CD4-positive, CD25-positive, alpha-beta regulatory T cell (primary cell): ENCODE measurements at places on chromosomes 6 and 20. TPM values are rescaled to one million over a fixed set of nuclear protein-coding genes. Genes with fewer than 3 reads are reported as not detected.

- peak overlapping the region; percentile 81 for H3K4me3 ChIP-seq
- no peak overlapping the region for H3K27ac ChIP-seq
- no peaks in the 10 kb centered on the region for H3K27me3 ChIP-seq
- no peak for DNase-seq
- peaks cover 2% of the 10 kb centered on the region for H3K36me3 ChIP-seq
Observed at GRCh38 chr6:5337573-5337972, 76.3 kb downstream of the FARS2 start.

DNA sequence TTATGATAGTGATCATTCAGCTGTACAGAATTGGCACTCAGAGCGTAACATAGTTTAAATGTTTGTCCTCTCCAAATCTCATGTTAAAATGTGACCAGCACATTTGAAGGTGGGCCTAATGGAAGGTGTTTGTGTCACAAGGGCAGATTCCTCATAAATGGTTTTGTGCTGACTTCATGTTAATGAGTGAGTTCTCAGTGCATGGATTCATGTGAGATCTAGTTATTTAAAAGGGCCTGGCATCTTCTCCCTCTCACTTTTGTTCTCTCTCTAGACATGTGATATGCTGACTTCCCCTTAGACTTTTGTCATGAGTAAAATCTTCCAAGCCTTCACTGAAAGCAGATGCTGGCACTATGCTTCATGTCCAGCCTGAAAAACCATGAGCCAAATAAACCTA lies 452.4 kb upstream of the PTCHD4 start:
- no peak overlapping the region for H3K27ac ChIP-seq
- no peak for DNase-seq
- H3K27me3 ChIP-seq = no peaks in the 10 kb centered on the region
- H3K36me3 ChIP-seq = no peaks in the 10 kb centered on the region
- no peaks in the 10 kb centered on the region for H3K4me1 ChIP-seq

MEI4 gene
- total RNA-seq = not detected

- H3K36me3 ChIP-seq = no peaks in the 10 kb centered on the region
- no peaks in the 10 kb centered on the region for H3K4me1 ChIP-seq
- H3K4me3 ChIP-seq = no peak overlapping the region
- no peak overlapping the region for H3K27ac ChIP-seq
- H3K27me3 ChIP-seq = no peaks in the 10 kb centered on the region
- no peak for DNase-seq
Observed at GRCh38 chr6:156449128-156449527, 328.1 kb upstream of the ARID1B start.

GRCh38 chr6:138868181-138868580 lies 72.3 kb downstream of the ECT2L start:
- no peak for DNase-seq
- H3K36me3 ChIP-seq = no peaks in the 10 kb centered on the region
- H3K4me3 ChIP-seq = no peak overlapping the region
- no peak overlapping the region for H3K27ac ChIP-seq
- no peaks in the 10 kb centered on the region for H3K27me3 ChIP-seq
- H3K4me1 ChIP-seq = no peaks in the 10 kb centered on the region

DNA sequence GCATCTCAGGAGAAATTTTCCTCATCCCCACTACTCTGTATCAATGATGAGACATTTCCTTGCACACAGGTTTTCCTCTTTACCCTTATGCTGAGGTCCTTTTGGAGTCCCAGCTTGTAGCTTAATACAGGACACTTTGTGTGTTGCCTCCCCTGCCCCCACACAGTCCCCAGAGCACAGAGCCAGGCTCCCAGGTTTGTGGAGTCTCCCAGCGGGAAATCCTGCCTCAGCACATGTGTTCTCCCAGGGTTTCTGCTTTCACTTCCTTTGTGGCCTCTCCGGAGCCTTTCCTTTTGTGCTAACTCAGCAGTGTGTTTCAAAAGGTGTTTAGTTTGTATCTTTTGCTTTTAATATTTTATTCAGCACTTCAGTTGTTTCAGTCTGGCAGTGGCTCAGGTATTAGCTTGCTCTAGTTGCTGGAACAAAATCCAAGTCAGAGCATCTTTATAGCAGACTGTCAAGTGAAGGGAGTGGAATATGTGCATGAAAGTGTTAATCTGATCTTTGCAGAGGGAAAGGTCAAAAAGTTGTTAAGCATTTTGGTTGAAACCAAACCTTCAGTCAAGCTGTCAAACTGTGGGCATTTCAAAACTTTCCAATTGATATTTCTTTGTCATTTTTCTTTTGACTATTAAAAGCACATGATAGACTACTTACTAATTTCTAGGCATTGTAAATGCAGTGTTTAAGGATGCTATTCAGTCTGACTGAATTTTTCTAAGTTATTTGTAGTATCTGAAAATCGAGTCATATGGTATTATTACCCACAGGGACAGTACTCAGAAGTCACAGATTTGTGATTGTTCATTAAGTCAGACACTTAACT lies 8.6 kb downstream of the SNX9 start:
- no peaks in the 10 kb centered on the region for H3K36me3 ChIP-seq
- peak overlapping the region; percentile 44 for H3K27ac ChIP-seq
- peaks cover 50% of the 10 kb centered on the region for H3K4me1 ChIP-seq
- no peak for DNase-seq
- peak overlapping the region; percentile 46 for H3K4me3 ChIP-seq

GRCh38 chr6:38720295-38720694 lies 5.2 kb downstream of the DNAH8 start:
- no peak for DNase-seq
- no peak overlapping the region for H3K27ac ChIP-seq
- H3K4me1 ChIP-seq = peaks cover 3% of the 10 kb centered on the region
- H3K4me3 ChIP-seq = no peak overlapping the region

DNA sequence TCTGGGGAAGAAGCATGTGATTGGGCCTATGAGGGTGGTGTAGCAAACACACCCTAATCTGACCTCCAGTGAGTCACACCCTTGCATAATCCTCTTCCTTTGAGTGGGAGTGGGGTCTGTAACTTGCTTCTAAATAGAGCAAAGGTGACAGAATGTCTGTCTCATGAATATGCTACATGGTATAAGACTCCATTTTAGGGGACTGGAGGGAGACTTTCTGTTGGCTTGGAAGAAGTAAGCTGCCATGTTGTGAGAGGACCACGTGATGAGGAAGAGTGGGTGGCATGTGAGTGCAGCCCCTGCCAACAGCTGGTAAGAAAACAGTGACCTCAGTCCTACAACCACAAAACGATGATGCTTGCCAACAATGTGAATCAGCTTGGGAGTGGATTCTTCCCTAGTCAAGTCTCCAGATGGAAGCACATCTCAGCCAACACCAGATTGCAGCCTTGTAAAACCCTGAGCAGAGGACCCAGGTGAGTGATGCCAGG lies 3.7 kb downstream of the AK9 start:
- no peak overlapping the region for H3K27ac ChIP-seq
- no peak for DNase-seq
- H3K4me3 ChIP-seq = no peak overlapping the region
- H3K4me1 ChIP-seq = peaks cover 17% of the 10 kb centered on the region
- no peaks in the 10 kb centered on the region for H3K27me3 ChIP-seq

GPR63 gene
- 0.10 TPM for total RNA-seq

DNA sequence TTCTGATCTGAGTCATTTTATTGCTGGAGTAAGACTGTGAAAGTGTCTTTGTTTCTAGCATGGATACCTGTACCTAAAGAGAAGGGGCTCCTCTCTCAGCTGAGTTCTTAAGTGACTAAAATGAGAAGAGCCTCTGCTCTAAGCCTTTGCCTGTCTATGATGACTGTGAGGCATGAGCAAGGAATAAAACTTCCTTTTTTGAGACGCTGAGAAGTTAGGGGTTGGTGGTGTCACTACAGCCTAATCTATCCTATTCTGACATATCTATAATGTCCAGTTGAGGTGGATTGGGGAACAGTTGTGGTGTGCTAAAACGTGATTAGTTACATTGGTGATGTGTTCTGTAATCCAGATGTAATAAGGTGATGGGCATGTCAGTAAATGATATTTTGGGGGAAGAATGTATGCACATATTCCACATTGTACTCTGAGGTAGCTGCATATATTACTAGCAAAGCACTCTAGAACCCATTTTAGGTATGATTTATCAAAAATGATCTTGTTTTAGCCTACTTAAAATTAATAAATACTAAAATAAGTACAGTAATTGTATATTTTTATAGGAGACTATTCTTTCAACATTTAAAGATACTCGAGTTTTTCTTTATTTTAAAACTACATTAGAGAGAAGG lies 18.1 kb downstream of the ADGRB3 start:
- DNase-seq = no peak
- no peaks in the 10 kb centered on the region for H3K36me3 ChIP-seq
- H3K27ac ChIP-seq = no peak overlapping the region
- H3K4me3 ChIP-seq = no peak overlapping the region
- no peaks in the 10 kb centered on the region for H3K27me3 ChIP-seq
- H3K4me1 ChIP-seq = no peaks in the 10 kb centered on the region

DNA sequence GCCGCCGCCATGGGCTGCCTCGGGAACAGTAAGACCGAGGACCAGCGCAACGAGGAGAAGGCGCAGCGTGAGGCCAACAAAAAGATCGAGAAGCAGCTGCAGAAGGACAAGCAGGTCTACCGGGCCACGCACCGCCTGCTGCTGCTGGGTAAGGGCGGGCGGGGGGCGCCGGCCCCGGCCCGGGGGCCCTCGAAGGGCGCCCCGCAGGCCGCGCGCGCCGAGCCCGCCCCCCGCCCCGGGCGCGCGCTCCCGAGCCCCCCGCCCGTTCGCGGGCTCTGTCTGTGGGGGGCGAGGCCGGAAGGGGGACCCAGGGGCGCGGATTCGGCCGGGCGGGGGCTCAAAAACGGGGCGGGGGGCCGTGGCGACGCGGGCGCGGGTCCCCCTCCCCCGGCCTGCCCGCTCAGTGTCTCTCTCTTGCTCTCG lies 39.2 kb downstream of the GNAS start:
- peak; percentile 49 for DNase-seq
- peak overlapping the region; percentile 13 for H3K4me3 ChIP-seq
- peaks cover 44% of the 10 kb centered on the region for H3K4me1 ChIP-seq
- no peaks in the 10 kb centered on the region for H3K27me3 ChIP-seq

GRCh38 chr6:19866985-19867627 lies 29.9 kb downstream of the ID4 start:
- H3K27me3 ChIP-seq = no peaks in the 10 kb centered on the region
- no peak overlapping the region for H3K27ac ChIP-seq
- H3K4me3 ChIP-seq = no peak overlapping the region
- no peaks in the 10 kb centered on the region for H3K4me1 ChIP-seq

GRCh38 chr20:23150304-23151007 lies 64.3 kb upstream of the CD93 start:
- H3K27me3 ChIP-seq = no peaks in the 10 kb centered on the region
- H3K4me1 ChIP-seq = no peaks in the 10 kb centered on the region
- H3K36me3 ChIP-seq = no peaks in the 10 kb centered on the region
- H3K4me3 ChIP-seq = no peak overlapping the region
- no peak for DNase-seq
- H3K27ac ChIP-seq = no peak overlapping the region

- H3K4me1 ChIP-seq = peaks cover 38% of the 10 kb centered on the region
- H3K4me3 ChIP-seq = no peak overlapping the region
- no peaks in the 10 kb centered on the region for H3K27me3 ChIP-seq
Observed at GRCh38 chr20:43937591-43937990, 22.9 kb downstream of the TOX2 start.

DNA sequence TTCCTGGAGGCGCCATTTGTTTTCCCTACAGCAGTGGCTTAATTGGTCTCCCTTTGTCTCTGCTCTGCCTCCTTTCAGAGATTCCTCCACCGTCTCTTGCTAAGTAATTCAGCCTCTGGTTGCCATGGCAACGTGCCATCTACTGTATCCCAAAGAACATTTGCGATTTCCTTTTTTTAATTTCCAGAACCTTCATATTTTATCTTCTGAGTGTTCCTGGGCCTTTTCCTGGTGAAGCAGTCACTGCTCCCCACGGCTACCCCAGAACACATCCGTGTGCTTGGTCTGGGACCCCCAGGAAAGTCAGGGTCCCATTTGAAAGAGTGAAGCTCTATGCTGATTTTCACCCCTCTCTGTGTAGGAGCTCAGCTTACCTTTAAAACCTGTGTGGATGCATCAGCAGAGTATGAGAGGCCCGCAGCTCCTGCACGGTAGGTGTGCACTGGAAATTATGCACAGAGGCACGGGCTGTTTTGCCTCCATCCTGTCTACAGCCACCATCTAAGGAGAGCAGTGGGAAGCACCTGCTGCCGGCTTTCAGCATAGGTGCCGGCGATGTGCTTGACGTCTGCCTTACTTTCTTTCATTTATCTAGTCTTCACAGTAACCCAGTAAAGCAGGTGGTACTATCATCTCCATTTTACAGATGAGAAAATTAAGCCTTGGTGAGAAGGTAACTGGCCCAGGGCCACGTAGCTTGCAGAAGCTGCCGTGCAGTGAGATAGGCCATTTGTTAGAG lies 122.8 kb downstream of the SYCP2 start:
- H3K27me3 ChIP-seq = no peaks in the 10 kb centered on the region
- H3K4me3 ChIP-seq = no peak overlapping the region
- no peaks in the 10 kb centered on the region for H3K36me3 ChIP-seq
- H3K4me1 ChIP-seq = no peaks in the 10 kb centered on the region

- H3K27ac ChIP-seq = no peak overlapping the region
- DNase-seq = no peak
- no peaks in the 10 kb centered on the region for H3K36me3 ChIP-seq
Observed at GRCh38 chr6:121694389-121694788, 258.9 kb downstream of the GJA1 start.

- no peak for DNase-seq
- peaks cover 12% of the 10 kb centered on the region for H3K27me3 ChIP-seq
- peak within 1 kb of the TSS; percentile 48 for H3K4me3 ChIP-seq
- no peak within 1 kb of the TSS for H3K27ac ChIP-seq
- H3K36me3 ChIP-seq = no peaks in the 10 kb centered on the region
- no peaks in the 10 kb centered on the region for H3K4me1 ChIP-seq
Observed at GRCh38 chr6:144008120-144008811, at the start of gene PLAGL1. Gene PLAGL1, minus strand, starts transcription at chr6:144008259. Its CDS starts 60,123 bp downstream, at chr6:143948136.

GRCh38 chr6:152575621-152576150 lies 61.5 kb downstream of the SYNE1 start:
- no peak for DNase-seq
- H3K27me3 ChIP-seq = peaks cover 2% of the 10 kb centered on the region
- no peak overlapping the region for H3K4me3 ChIP-seq

DNA sequence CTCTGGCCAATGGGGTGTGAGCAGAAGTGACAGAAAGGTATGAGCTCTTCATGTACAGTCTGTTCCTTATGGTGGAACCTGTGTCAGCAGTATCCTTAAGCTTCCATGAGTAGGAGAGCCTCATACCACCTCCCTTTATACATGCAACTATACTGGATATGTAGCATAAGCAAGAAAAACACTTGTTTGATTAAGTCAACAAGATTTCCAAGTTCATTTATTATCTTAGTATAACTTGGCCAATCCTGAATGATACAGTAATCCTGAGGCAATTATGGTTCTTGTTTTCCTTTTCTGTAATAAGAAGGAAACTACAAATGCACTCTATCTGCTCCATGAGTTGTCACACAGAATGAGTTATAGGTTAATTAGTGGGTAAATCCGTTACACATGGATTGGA lies 409.6 kb upstream of the ID4 start:
- H3K27ac ChIP-seq = no peak overlapping the region
- no peak overlapping the region for H3K4me3 ChIP-seq

PPIL6 gene
- total RNA-seq = 0.91 TPM

- H3K27ac ChIP-seq = no peak overlapping the region
- no peak for DNase-seq
- H3K4me3 ChIP-seq = no peak overlapping the region
- no peaks in the 10 kb centered on the region for H3K36me3 ChIP-seq
- no peaks in the 10 kb centered on the region for H3K27me3 ChIP-seq
Observed at GRCh38 chr6:113750151-113750855, 106.8 kb upstream of the MARCKS start.
